Lung (tissue), 17 donors: ENCODE measurements at places on chromosomes 6 and 20. TPM values are rescaled to one million over a fixed set of nuclear protein-coding genes. Genes with fewer than 3 reads are reported as not detected.

DNA sequence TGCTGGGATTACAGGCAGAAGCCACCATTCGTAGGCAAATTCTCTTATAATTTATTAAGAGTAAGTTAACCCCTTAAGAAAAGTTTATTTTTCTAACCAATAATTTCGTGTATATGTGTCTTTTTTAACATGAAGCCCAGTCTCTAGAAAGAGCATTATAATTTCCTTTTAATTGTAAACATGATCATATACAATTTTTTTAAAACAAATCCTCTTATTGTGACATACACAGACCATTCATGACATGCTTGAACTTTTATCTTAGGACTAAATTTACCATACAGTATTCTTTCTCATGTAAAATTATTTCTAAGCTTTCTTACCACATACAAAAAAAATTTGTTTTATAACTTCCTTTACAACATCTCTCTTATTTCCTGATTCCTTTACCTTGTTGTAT is 6.7 kb downstream of the ACOT13 start:
- no peak overlapping the region for H3K27ac ChIP-seq
- H3K4me1 ChIP-seq = no peaks in the 10 kb centered on the region
- no peak overlapping the region for H3K4me3 ChIP-seq
- no peaks in the 10 kb centered on the region for H3K36me3 ChIP-seq

GRCh38 chr6:91695221-91695620 is 1108.3 kb upstream of the MAP3K7 start:
- no peak overlapping the region for H3K27ac ChIP-seq
- no peak for DNase-seq
- no peak overlapping the region for H3K4me3 ChIP-seq
- no peaks in the 10 kb centered on the region for H3K27me3 ChIP-seq

- H3K27ac ChIP-seq = no peak overlapping the region
- H3K27me3 ChIP-seq = no peaks in the 10 kb centered on the region
- H3K4me1 ChIP-seq = no peaks in the 10 kb centered on the region
- H3K4me3 ChIP-seq = no peak overlapping the region
- H3K36me3 ChIP-seq = no peaks in the 10 kb centered on the region
Measured at GRCh38 chr6:82744286-82745015, 321.2 kb downstream of the UBE3D start.

DNA sequence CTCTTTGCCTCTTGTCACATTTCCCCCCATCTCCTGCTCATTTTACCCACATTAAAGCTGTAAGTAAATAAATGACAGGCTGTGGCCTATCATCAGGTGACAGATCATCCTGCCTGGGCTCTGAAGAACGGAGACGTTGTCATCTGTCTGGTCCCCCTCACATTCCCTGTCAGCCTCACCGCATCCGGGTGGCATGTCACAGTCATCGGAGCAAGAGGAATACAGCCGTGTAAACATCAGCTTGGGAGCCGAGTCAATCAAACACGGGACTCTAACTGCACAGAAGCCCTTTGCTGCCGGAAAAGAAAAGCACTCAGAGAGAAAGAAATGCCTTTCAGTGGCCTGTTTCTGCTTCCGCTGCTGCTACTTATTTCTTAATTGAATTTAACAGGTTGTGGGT is 371.9 kb upstream of the ID4 start:
- H3K27me3 ChIP-seq = no peaks in the 10 kb centered on the region
- no peaks in the 10 kb centered on the region for H3K36me3 ChIP-seq
- DNase-seq = peak; percentile 23
- no peaks in the 10 kb centered on the region for H3K4me1 ChIP-seq
- peak overlapping the region; percentile 59 for H3K27ac ChIP-seq
- H3K4me3 ChIP-seq = no peak overlapping the region

DNA sequence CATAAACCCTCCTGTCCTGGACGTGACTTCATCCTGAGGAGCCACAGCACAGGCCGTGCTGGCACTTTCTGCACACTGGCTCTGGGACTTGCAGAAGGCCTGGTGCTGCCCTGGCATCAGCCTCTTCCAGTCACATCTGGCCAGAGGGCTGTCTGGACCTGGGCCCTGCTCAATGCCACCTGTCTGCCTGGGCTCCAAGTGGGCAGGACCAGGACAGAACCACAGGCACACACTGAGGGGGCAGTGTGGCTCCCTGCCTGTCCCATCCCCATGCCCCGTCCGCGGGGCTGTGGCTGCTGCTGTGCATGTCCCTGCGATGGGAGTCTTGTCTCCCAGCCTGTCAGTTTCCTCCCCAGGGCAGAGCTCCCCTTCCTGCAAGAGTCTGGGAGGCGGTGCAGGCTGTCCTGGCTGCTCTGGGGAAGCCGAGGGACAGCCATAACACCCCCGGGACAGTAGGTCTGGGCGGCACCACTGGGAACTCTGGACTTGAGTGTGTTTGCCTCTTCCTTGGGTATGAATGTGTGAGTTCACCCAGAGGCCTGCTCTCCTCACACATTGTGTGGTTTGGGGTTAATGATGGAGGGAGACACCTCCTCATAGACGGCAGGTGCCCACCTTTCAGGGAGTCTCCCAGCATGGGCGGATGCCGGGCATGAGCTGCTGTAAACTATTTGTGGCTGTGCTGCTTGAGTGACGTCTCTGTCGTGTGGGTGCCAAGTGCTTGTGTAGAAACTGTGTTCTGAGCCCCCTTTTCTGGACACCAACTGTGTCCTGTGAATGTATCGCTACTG is 22.0 kb upstream of the PYGB start:
- DNase-seq = no peak
- no peaks in the 10 kb centered on the region for H3K36me3 ChIP-seq

DNA sequence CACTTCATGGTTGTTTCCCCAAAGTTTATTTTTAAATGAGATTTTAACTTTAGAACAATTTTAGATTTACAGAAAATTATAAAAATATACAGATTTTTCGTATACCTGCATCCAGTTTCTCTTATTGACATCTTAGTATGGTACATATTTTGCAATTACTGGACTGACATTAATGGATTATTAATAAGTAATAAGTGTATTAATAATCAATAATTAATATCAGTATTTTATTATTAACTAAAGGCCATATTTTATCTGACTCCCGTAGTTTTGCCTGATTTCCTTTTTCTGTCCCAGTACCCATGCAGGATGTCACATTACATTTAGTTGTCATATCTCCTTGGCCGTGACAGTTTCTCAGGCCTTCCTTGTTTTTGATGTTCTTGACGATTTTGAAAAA is 307.0 kb downstream of the C6orf118 start:
- H3K36me3 ChIP-seq = no peaks in the 10 kb centered on the region
- H3K27me3 ChIP-seq = no peaks in the 10 kb centered on the region
- no peak for DNase-seq

DNA sequence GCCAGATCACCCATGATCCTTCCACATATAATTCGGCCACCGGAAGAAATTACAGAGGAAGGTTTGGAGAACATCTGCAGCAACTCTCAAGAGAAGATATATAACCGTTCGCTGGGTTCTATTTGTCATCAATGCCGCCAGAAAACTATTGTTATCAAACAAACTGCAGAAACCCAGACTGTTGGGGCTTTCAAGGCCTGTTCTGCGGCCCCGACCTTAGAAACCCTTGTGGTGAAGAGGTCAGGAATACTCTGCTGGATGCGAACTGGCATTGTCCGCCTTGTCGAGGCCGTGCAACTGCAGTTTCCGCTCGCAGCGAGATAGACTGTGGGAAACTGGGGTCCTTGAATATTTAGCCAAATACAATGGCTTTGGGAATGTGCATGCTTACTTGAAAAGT is 21.3 kb downstream of the PRSS16 start:
- H3K27ac ChIP-seq = no peak overlapping the region
- peaks cover 14% of the 10 kb centered on the region for H3K27me3 ChIP-seq
- no peaks in the 10 kb centered on the region for H3K36me3 ChIP-seq
- H3K4me3 ChIP-seq = no peak overlapping the region
- H3K4me1 ChIP-seq = no peaks in the 10 kb centered on the region

DNA sequence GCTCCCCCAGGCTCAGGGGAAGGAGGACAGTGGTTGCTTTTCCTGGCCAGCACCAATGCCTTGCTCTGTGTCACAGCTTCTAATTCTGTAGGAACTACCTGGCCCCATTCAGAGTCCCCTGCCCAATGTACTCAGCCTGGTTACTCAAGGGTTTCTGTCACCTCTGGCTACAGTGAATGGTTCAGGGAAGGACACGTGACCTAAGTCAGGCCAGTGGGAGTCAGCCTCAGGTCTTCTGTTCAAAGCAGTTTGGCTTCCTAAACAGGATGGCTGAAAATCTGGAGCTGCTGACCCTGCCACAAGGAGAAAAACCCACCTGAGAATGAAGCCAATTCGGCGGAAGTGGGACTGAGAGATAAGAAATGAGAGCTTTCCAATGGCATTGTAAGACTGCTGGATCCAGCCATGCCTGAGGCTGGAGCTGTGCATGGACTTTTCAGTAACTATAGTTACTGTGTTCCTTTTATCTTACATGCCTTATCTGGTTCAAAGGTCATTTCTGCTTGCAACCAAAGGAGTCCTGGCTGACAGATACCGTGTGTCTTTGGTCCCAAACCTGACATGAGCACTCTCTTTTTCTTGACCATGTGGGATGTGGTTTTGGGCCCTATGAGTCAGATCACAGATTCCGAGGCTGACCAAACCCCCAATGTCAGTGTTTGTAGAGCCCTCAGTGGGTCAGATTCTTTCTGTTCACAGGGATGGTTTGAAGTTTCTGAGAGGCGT is 104.3 kb downstream of the SULF2 start:
- H3K36me3 ChIP-seq = no peaks in the 10 kb centered on the region
- peaks cover 13% of the 10 kb centered on the region for H3K4me1 ChIP-seq
- no peak for DNase-seq
- no peak overlapping the region for H3K4me3 ChIP-seq
- H3K27me3 ChIP-seq = no peaks in the 10 kb centered on the region
- H3K27ac ChIP-seq = peak overlapping the region; percentile 4

GRCh38 chr6:136524339-136524935 is 25.8 kb downstream of the MAP7 start:
- no peaks in the 10 kb centered on the region for H3K36me3 ChIP-seq
- H3K4me1 ChIP-seq = peaks cover 2% of the 10 kb centered on the region
- DNase-seq = no peak

GRCh38 chr6:109373331-109373730 is 8.9 kb downstream of the CD164 start:
- no peaks in the 10 kb centered on the region for H3K27me3 ChIP-seq
- no peaks in the 10 kb centered on the region for H3K4me1 ChIP-seq
- H3K4me3 ChIP-seq = no peak overlapping the region
- no peak for DNase-seq
- no peak overlapping the region for H3K27ac ChIP-seq

DNA sequence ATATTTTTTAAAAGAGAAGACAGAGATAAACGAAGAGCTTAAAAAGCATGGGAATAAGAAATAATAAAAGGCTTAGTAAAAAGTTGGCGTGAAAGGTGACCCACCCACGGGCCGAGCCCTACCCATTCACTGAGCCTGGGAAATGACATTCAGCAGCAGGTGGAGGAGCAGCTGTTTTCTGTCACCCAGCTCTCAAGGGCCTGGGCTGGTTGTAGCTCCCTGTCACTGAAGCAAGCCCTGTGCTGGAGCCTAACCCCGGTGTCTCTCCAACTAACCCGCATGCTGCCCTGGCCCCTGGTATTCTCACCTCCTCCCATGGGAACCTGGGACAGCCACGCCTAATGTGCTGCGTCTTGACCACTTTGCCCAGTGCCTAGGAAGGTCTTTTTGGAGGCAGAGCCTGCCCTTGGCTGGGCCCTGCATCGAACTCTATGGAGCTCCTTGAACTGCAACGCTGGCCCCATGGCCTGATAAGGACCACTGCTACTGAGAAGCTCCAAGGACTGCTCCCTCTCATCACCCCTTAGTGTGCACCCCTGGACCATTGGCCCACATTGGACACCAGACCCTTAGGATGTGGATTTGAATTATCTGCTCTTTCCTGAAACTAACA is 68.8 kb upstream of the IYD start:
- no peaks in the 10 kb centered on the region for H3K36me3 ChIP-seq
- H3K4me3 ChIP-seq = no peak overlapping the region
- H3K27me3 ChIP-seq = no peaks in the 10 kb centered on the region
- H3K27ac ChIP-seq = no peak overlapping the region

GRCh38 chr6:51857134-51857533 is 230.3 kb downstream of the PKHD1 start:
- H3K27me3 ChIP-seq = no peaks in the 10 kb centered on the region
- H3K4me3 ChIP-seq = no peak overlapping the region
- H3K4me1 ChIP-seq = no peaks in the 10 kb centered on the region
- H3K27ac ChIP-seq = no peak overlapping the region

- no peaks in the 10 kb centered on the region for H3K4me1 ChIP-seq
- no peak for DNase-seq
- H3K27ac ChIP-seq = no peak overlapping the region
- no peaks in the 10 kb centered on the region for H3K36me3 ChIP-seq
Measured at GRCh38 chr6:10463491-10464481, 48.9 kb upstream of the TFAP2A start.

DNA sequence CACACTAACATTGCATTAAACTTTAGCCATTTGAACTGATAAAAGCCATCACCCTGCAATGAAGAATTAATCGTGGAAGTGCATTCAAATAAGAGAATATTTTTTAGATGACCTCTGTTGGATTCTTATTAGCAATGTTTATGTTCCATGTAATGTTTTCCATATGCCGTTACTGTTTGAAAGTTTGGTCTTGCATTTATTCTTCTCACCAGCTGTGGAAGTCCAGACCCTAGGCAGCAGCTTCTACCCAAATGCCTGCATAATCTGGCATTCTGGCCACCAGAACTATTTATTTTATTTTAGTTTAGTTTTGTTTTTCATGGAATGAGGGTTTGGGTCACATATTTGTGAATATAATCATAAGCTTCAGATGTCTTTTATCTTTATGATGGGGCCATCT is 140.4 kb downstream of the SAMD5 start:
- peak; percentile 85 for DNase-seq
- H3K4me3 ChIP-seq = no peak overlapping the region
- H3K36me3 ChIP-seq = no peaks in the 10 kb centered on the region
- H3K4me1 ChIP-seq = peaks cover 24% of the 10 kb centered on the region

DNA sequence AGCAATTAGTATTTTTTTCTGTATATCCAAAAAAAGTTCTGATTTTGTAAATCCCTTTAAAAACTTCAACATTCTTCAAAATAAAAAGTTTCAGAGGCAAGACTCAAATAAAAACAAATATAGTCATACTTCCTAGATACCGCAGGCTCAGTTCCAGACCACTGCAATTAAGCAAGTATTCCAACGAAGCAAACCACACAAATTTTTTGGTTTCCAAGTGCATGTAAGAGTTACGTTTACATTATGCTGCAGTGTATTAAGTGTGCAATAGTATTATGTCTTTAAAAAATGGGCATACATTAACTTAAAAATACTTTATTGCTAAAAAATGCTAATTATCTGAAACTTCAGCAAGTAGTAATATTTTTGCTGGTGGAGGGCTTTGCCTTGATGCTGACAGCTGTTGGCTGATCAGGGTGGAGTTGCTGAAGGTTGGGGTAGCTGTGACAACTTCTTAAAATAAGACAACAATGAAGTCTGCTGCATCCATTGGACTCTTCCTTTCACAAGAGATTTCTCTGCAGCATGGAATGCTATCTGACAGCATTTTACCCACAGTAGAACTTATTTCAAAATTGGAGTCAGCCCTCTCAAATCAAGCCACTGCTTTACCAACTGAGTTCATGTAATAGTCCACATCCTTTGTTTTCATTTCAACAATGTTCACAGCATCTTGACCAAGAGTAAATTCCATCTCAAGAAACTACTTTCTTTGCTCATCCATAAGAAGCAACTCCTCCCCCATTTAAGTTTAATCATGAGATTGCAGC is 46.0 kb downstream of the PHIP start:
- DNase-seq = peak; percentile 47
- no peak overlapping the region for H3K27ac ChIP-seq
- H3K36me3 ChIP-seq = peaks cover 13% of the 10 kb centered on the region
- H3K4me3 ChIP-seq = no peak overlapping the region
- H3K27me3 ChIP-seq = no peaks in the 10 kb centered on the region

The GJA10 gene
- polyA plus RNA-seq = not detected

The RAET1L gene
- polyA plus RNA-seq = not detected

The MUCL3 gene
- 0.47 TPM for polyA plus RNA-seq

The OR2J1 gene
- not detected for polyA plus RNA-seq

The LAMA4 gene
- 38.6 TPM for polyA plus RNA-seq

The MYBL2 gene
- polyA plus RNA-seq = 2.1 TPM

The NHSL1 gene
- 5.2 TPM for polyA plus RNA-seq

The DOK5 gene
- 0.37 TPM for polyA plus RNA-seq
